Muscle of leg (tissue), 16 donors: ENCODE measurements at places on chromosomes 2 and 18. TPM values are rescaled to one million over a fixed set of nuclear protein-coding genes. Genes with fewer than 3 reads are reported as not detected.

GRCh38 chr18:25225151-25225550 is 126.8 kb downstream of the ZNF521 start:
- DNase-seq = no peak

DNA sequence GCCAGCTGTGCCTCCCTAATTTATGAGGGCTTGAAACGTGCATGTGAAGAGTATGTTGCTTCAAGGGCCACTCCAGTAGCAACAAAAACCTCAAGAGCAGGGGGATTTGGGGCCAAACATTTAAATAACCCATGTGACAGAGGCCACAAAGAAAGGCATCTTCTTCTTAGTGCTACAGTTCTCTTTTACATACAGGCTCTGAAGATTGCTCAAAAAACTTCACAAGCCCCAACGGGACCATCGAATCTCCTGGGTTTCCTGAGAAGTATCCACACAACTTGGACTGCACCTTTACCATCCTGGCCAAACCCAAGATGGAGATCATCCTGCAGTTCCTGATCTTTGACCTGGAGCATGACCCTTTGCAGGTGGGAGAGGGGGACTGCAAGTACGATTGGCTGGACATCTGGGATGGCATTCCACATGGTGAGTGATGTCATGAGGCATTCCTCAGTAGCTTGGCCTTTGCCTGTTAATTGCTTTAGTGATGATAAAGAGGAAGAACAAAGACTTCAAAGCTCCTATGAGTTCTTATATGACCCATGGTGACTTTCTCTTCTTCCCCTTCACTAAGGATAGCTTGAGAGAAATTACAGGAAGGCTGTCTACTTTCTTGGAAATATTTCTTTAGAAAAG is 40.1 kb downstream of the NRP2 start:
- DNase-seq = no peak

GRCh38 chr2:215658635-215659305 is 222.9 kb upstream of the FN1 start:
- DNase-seq = no peak

DNA sequence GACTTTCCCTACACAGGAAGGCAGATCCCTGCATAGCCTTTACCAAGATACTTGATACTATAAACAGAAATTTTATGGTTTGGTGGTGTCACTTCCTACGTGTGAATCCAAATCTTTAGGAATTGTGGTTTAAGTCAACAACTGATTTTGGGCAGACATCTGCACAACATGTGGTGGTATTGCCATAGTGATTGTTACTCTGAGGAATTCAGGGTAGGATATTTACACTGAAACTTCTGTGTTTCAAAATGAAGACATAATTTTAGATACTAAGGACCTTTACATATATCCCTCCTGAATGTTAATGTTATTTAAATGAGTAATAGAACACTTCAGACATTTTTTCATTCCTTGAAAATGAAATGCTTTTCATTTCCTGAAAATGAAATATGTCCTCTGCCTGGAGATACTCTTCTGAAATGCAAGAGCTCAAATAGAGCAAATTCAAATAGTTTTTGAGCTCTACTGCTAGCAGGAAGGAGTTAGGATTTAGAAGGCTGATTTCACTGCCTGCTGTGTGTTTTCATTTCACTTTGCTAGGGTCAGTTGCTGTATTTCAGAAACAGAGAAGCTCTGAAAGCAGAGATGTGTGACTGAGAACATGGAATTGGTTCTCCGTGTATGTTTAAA is 77.2 kb downstream of the MDH1 start:
- peak; percentile 64 for DNase-seq

DNA sequence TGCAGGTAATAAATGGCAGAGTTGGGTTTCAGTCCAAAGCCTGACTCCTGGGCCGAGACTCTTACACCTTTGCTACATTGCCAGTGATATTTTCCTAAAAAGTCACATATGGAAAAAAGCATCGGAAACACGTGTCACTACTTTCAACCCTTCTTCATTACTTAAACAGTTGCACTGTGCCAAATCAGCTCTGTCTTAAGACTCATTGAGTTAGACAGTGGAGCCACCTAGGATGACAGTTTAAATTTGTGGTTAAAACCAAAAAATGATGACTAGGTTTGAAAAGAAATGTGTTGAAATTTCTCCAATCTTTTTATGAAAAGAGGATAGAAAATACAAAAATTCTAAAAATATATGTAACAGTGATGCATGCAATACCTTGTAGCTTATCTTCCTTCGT is 97.5 kb downstream of the TMEM247 start:
- DNase-seq = no peak

DNA sequence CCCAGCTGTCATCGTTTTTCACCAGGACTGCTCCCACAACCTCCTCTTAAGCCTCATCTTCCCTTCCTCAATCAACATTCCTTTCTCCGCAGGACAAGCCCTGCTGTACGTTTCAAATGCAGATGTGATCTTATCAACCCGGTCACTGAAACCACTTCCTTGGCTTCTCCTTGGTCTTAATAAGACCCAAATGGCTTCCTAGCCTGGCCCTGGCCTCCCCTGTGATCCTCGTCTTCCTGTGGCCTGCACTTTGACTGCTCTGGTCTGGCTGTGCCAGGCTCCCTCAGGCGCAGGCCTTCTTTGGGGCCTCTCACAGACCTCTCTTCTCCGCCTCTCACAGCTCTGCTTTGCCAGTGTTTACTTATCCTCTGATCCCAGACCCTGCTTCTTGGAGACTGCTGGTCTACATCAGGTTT is 4.7 kb upstream of the ADNP2 start:
- DNase-seq = no peak

GRCh38 chr18:47868744-47869143 is 61.7 kb downstream of the SMAD2 start:
- no peak for DNase-seq

- DNase-seq = no peak
Observed at GRCh38 chr2:171452773-171453172, 18.7 kb downstream of the DCAF17 start.

DNA sequence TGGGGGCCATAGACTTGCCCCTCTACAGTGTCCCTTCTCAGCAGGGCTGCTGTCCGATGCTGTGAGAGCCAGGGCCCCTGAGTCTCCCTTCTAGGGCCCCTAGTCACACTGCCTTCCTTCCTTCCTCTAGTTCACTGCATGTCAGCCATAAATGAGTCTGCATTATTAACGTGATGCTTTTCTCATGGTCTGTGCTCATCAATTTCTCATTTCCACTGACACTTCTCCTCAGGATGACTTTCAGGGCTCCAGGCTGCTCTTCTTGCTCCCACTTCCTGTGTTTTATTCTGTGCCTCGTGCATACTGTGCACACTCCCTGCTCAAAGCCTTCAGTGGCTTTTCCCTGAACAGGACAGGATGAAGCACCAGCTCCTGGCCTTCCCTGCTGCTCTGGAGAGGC is 146.5 kb downstream of the FAM210A start:
- peak; percentile 40 for DNase-seq

- DNase-seq = peak; percentile 60
Observed at GRCh38 chr2:46657042-46657504, 177.7 kb downstream of the TMEM247 start.

DNA sequence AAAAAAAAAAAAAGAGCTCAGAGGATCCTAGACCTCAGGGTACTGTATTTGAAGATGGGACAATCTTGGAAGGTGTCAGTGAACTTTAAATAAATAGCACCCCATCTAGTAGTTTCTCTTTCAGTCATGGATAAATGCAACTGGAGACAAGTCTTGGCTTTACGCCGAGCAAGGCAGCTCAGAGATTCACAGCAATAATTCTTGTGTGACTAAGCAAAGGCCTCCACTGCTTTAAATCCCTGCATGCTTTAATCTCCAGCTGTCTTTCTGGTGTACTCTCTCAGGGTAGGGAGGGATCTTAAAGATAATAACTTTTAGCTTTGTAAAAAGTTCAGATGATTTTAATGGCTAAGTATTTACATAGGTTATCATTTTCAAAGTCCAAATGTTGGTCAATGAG is 36.3 kb downstream of the NRXN1 start:
- peak; percentile 89 for DNase-seq

- no peak for DNase-seq
Observed at GRCh38 chr2:202165945-202166344, 72.5 kb downstream of the SUMO1 start.

- no peak for DNase-seq
Observed at GRCh38 chr18:42341423-42341822, 386.4 kb downstream of the PIK3C3 start.

- no peak for DNase-seq
Observed at GRCh38 chr2:40357667-40358066, 94.2 kb downstream of the SLC8A1 start.

DNA sequence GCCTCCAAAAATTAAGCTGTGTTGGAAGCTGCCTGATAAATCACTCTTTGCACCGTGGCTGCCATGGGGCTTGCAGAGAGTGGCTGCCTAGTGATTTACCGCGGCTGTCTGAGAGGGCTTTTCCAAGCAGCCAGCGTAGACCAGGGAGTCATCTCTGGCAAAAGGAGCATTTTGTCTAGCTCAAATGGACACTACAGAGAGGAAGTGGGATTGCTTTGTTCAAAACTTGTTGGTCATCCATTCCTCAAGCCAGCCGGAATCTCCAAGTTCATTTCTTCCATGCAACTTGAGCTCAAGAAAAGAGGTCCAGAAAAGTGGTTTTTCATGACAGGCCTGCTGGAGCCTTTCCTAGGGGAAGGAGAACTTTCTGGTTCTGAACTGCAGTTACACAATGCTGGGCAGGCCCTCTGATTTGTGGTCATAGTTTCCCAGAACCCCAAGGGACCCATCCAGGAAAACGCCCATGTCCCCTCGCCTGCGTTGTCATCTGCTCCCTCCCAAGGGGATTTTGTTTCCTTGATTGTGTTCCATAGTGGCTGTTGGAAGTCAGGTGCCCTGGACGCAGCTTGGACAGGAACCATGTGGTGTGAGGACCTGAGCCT is 108.1 kb downstream of the TRIB2 start:
- peak; percentile 54 for DNase-seq

GRCh38 chr18:46276748-46277147 is 172.6 kb downstream of the HAUS1 start:
- no peak for DNase-seq

DNA sequence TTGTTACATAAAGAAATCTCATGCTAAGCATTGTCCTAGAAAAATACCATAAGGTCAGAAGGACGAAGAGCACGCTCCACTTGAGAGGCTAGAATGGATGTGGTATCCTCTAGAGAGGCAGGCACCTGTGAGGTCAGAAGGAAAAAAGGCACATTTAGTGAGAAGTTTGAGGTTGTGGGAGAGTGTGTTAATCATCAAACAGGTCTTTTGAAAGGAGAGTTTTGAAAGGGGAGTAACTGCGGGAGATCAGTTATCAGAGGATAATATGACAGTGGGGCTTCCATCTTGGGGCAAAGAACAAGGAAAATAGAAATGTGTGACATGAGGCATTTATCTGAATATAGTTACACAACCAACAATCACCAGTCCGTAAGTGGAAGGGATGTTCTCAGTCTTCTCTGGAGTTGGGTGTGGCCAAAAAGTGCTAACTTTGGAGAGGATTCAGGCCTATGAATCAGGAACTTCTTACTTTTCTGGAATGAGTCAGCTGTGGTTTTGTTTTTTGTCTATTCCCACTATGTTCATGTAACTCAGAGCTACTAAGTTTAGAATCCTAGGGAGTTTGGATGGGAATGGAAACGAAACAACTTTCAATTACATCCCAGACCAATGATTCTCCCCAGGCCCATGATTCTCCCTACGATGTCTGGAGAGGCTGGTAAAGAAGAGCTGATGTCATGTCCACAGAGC is 451.4 kb upstream of the ST6GAL2 start:
- DNase-seq = peak; percentile 58

The ASIC4 gene
- polyA plus RNA-seq = 0.28 TPM

The SERPINB11 gene
- not detected for polyA plus RNA-seq

The METTL5 gene
- polyA plus RNA-seq = 56.9 TPM

The MC4R gene
- polyA plus RNA-seq = 0.43 TPM
